ENCODE measurements at places on chromosomes 7 and 10. TPM values are rescaled to one million over a fixed set of nuclear protein-coding genes. Genes with fewer than 3 reads are reported as not detected.

The RSPH10B2 gene
- 0.14 TPM for total RNA-seq

The SPDYE16 gene
- 0.22 TPM for total RNA-seq

The FAM25A gene
- total RNA-seq = not detected

The PTER gene
- 21.3 TPM for total RNA-seq

The IQCE gene
- 8.3 TPM for total RNA-seq

The CC2D2B gene
- total RNA-seq = not detected

The CPA2 gene
- total RNA-seq = not detected

The WNT2 gene
- total RNA-seq = not detected

The NCF1 gene
- total RNA-seq = 4.4 TPM

GRCh38 chr10:94075506-94075905 is 81.8 kb downstream of the PLCE1 start:
- H3K4me3 ChIP-seq = no peak overlapping the region
- H3K27ac ChIP-seq = no peak overlapping the region
- H3K27me3 ChIP-seq = no peaks in the 10 kb centered on the region
- DNase-seq = no peak

GRCh38 chr10:103833731-103834365 is 21.5 kb downstream of the SH3PXD2A start:
- DNase-seq = no peak
- H3K27ac ChIP-seq = no peak overlapping the region
- H3K4me1 ChIP-seq = no peaks in the 10 kb centered on the region
- H3K27me3 ChIP-seq = peaks cover 11% of the 10 kb centered on the region
- H3K36me3 ChIP-seq = no peaks in the 10 kb centered on the region

- no peak overlapping the region for H3K27ac ChIP-seq
- DNase-seq = no peak
- H3K4me3 ChIP-seq = no peak overlapping the region
- H3K27me3 ChIP-seq = no peaks in the 10 kb centered on the region
- H3K4me1 ChIP-seq = no peaks in the 10 kb centered on the region
- no peaks in the 10 kb centered on the region for H3K36me3 ChIP-seq
These were observed 280.2 kb downstream of the GRM8 start for GRCh38 chr7:126972571-126972970.

- H3K27me3 ChIP-seq = peaks cover 9% of the 10 kb centered on the region
- DNase-seq = no peak
- peaks cover 6% of the 10 kb centered on the region for H3K36me3 ChIP-seq
- no peak overlapping the region for H3K27ac ChIP-seq
These were observed 7.6 kb downstream of the FAM53B start for GRCh38 chr10:124736491-124737136.

- H3K27ac ChIP-seq = no peak overlapping the region
- H3K27me3 ChIP-seq = no peaks in the 10 kb centered on the region
- H3K4me3 ChIP-seq = no peak overlapping the region
- H3K4me1 ChIP-seq = no peaks in the 10 kb centered on the region
- no peak for DNase-seq
These were observed 54.8 kb downstream of the ASAH2B start for GRCh38 chr10:50794490-50794889.

- H3K36me3 ChIP-seq = peaks cover 6% of the 10 kb centered on the region
- peaks cover 13% of the 10 kb centered on the region for H3K4me1 ChIP-seq
- peak overlapping the region; percentile 93 for H3K27ac ChIP-seq
- peak overlapping the region; percentile 67 for H3K4me3 ChIP-seq
- no peaks in the 10 kb centered on the region for H3K27me3 ChIP-seq
These were observed 94.5 kb downstream of the MAD1L1 start for GRCh38 chr7:2138146-2138765.

DNA sequence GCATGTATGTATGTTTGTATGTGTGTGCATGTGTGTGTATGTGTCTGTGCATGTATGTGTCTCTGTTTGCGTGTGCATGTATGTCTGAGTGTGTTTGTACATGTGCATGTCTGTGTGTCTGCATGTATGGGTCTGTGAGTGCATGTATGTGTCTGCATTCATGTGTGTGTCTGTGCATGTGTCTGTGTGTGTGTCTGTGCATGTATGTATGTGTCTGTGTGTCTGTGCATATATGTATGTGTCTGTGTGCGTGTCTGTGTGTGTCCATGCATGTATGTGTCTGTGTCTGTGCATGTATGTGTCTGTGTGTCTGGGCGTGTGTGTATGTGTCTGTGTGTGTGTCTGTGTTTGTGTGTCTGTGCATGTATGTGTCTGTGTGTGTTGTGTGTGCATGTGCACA is 49.9 kb upstream of the DIP2C start:
- peaks cover 1% of the 10 kb centered on the region for H3K27me3 ChIP-seq
- no peak for DNase-seq
- no peak overlapping the region for H3K27ac ChIP-seq
- H3K4me1 ChIP-seq = no peaks in the 10 kb centered on the region
- H3K4me3 ChIP-seq = no peak overlapping the region

DNA sequence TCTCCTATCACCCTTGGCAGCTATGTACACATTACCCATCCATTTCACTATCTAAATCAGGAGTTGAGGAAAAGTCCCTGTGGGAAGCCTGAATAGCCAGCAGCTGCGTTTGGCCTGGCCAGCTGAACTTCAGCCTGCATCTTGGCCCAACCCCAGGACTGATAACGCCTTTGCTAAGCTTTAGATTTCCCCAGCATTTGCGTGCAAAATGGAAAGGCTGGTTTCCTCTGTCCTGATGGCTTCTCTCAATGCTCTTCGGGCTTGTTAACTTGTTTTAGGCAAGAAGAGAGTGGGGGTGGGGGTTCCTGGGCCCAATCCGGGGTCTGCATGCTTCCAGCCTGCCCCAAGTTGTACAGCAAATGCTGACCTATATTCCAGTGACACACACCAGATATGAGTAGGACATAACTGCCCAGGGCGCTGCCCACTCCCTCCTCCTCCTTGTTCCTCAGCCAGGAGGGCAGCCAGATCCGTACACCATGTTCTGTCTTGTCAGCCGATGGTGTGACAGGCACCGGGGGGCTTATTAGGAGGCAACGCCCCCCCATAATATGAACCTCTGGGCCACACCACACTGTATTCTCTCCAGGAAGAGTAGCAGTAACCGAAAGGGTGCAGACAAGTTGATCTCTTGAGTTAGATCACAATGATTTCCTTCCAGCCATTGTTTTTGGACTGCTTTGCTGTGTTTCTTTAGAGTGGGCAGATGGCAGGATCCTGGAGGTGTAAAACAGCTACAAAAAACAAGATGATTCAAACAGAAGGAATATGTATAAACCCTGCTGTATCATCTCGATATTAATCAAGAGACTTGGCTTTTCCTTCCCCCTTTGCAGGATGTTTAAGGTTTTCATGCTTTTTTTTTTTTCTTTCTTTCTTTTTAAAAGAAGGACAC is 339.0 kb downstream of the RNLS start:
- no peak for DNase-seq
- H3K4me3 ChIP-seq = no peak overlapping the region
- peaks cover 9% of the 10 kb centered on the region for H3K4me1 ChIP-seq
- H3K27me3 ChIP-seq = peaks cover 6% of the 10 kb centered on the region
- peaks cover 5% of the 10 kb centered on the region for H3K36me3 ChIP-seq

GRCh38 chr7:51222916-51223315 is 93.7 kb downstream of the COBL start:
- no peaks in the 10 kb centered on the region for H3K4me1 ChIP-seq
- no peak overlapping the region for H3K4me3 ChIP-seq
- no peak for DNase-seq
- no peaks in the 10 kb centered on the region for H3K36me3 ChIP-seq
- no peaks in the 10 kb centered on the region for H3K27me3 ChIP-seq
- H3K27ac ChIP-seq = no peak overlapping the region

DNA sequence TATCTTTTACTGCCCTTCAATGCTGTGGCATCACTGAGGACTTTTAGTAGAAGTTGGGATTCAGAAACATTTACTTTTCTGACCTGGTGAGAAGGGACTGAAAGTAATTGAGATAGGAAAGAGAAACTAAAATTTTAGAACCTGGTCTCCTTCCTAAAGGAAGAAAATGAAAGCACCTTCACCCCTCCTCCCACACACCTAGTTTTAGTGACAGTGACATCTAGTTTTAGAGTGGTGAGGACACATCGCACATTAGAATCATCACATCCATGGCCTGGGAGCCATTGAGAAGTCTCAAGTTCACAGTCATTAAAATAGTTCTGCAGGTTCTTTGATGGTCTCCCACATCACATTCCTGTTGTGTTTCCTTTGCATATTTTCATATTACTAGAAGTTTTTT is 16.1 kb downstream of the TAS2R41 start:
- H3K27me3 ChIP-seq = no peaks in the 10 kb centered on the region
- H3K27ac ChIP-seq = peak overlapping the region; percentile 18
- H3K4me1 ChIP-seq = peaks cover 15% of the 10 kb centered on the region
- peak overlapping the region; percentile 13 for H3K4me3 ChIP-seq

DNA sequence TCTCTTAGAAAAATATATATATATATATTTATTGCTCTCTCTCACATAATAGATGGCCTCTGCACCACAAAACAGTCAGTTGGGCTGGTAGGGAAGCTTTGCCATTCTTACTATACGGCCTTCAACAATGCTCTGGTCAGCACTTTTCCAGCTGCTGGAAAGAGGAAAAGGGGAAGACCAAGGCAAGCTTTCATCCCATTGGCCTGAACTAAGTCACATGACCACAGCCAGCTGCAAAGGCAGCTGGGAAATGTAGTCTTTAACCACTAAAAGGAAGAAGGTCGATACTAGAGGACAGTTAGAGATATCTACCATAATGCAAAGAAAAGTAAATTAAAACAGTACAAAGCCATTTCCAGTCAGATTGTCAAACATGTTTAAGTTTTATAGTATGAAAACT is 58.4 kb upstream of the MACROH2A2 start:
- H3K4me3 ChIP-seq = no peak overlapping the region
- no peaks in the 10 kb centered on the region for H3K36me3 ChIP-seq
- no peak overlapping the region for H3K27ac ChIP-seq
- no peak for DNase-seq

GRCh38 chr7:85474234-85474633 is 287.4 kb upstream of the SEMA3D start:
- no peak overlapping the region for H3K27ac ChIP-seq
- no peaks in the 10 kb centered on the region for H3K4me1 ChIP-seq
- H3K27me3 ChIP-seq = no peaks in the 10 kb centered on the region
- DNase-seq = no peak
